ENCODE measurements at places on chromosomes 6 and 20.

GRCh38 chr6:150579611-150580010 is 20.1 kb upstream of the PLEKHG1 start:
- DNase-seq = no peak

- no peak for DNase-seq
Observed at GRCh38 chr6:130113201-130113710, 94.9 kb downstream of the L3MBTL3 start.

- peak; percentile 60 for DNase-seq
Observed at GRCh38 chr6:42978487-42978838, 518 bp downstream of the PEX6 start.

GRCh38 chr6:41353333-41353732 is 17.9 kb downstream of the NCR2 start:
- no peak for DNase-seq

GRCh38 chr6:161115468-161115867 is 123.9 kb downstream of the MAP3K4 start:
- DNase-seq = no peak

DNA sequence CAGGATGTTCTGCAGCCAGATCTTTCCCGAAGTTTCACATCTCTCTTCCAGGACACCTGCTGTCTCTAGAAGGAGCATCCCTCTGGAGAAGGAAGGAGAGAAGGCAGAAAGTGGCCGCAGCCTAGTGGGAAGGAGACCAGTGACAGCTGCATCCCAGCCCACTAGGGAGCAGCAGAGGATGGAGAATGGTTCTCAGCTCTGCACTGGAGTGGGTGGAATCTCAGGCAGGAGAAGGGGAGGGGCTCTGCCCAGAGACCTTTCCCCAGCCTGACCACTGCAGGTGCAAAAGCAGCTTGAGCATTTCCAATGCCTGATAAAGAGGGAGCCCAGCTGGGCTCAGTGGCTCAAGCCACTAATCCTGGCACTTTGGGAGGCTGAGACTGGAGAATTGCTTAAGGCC is 32.3 kb downstream of the NCR2 start:
- DNase-seq = peak; percentile 92

DNA sequence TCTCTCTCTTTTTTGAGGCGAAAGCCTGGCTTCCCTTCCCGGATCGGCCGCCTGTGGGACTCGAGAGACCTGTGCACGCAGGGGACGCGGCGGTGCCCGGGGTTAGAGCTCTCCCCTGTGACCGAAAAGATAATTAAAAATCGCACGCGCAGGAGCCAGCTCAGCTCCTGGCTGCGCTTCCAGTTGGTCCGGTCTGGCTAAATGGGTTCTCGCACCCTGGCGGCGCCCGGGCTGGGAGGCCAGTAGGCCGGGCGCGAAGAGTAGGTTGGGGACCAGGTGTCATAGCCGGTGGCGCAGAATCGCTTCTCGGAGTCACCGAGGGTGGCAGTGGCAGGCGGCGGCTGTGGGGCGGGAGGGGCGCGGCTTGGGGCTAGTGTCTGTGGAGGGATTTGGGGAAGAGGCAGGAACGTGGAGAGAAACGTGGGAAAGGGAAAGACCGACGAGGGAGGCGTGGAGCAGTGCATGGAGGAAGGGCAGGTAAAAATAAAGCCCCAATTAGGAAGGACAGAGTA is 41.9 kb upstream of the SUPT3H start:
- peak; percentile 86 for DNase-seq

DNA sequence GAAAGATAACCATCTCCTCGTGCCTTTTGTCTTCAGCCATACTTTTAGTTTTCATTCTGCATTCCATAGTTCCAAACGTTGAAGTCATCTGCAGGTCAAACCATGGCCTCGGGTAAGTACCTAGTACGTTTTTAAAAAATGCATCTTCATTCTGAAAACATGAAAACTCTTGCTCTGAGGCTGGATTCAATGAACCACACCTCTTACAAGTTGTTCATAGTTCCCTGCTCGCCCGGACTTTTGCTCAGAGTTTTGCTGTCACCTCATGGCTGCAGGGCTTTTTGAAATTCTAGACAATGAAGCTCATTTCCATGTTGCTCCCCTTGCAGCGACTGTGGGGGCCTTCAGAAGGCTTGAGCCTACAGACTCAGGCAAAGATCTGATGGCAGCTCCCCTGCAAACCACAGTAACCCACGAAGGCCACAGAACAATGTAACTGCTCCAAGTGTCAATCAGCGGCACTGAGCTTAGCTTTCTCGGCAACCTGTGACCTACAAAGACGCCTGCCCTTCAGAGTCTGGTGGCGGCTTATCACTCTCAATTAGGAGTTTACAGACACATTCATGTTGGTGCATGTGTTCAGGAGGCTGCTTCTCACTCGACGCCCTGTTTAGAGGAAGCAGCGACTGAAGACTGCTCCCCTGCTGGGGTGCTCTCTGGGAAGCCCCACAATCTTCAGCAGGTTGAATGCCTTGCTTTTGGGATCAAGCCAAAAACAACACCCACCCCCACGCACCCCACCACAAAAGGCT is 61.2 kb downstream of the FOXC1 start:
- DNase-seq = no peak

DNA sequence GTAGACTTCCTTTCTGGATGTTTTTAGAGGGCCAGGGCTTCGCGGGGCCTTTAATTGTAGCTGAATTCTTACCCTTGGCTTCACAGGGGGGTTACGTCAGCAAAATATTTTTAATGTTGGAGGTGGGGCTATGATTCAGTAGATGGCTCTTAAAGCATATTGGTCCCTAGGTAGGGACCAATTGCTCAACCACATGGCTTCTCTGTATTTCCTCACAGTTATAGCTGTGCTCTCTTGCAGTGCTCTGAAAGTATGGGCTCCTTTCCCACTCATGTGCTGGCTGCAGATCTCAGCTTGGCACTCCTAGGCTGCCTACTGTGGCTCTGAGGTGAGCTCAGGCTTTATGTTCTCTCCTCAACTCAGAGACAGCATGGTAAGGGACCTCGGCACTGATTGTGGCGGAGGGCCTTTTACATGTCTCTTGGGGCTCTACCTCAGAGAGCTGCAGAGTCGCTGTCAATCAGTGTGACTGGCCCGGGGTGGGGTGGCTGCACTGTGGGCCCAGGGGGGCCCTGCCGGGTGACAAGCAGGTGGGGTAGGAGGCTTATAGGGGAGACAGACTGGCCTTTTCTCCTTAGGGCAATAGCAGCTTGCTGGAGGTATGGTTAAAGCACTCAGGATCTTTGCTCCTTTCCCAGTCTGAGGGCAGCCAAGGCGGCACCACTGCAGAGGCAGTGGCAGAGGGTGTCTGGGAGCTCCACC is 318.0 kb downstream of the DOK5 start:
- no peak for DNase-seq

GRCh38 chr6:52409499-52409898 is 10.6 kb upstream of the EFHC1 start:
- no peak for DNase-seq

- DNase-seq = peak; percentile 46
Observed at GRCh38 chr6:108123481-108123929, 42.3 kb upstream of the NR2E1 start.

- no peak for DNase-seq
Observed at GRCh38 chr6:145886228-145886956, 71.8 kb upstream of the FBXO30 start.

DNA sequence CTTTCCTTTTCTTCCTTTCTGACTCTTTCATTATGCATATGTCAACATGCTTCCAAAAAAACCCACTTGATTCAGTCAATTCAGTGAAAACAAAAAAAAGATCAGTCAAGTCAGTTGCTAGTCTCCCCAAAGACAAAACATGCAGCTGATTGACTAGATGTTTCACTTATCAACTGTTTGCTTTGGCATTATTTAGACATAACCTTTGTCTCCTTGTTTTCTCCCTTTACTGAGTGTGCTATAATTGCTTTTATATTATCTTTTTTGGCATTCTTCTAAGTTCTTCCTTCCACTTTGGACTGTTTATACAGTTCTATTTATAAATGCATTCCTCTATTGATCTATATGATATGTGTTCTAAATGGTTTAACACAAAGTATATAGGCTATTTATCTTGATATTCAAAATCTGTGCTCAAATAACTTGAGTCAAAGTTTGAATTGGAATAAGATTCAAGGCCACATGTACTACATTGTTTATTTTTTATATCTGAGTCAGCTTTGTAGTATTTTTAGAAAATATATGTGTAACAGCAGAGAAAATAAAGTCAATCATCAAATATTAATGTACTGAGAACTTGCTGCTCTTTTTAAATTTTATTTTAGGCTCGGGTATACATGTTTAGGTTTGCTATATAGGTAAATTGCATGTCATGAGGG is 260.5 kb downstream of the CENPW start:
- no peak for DNase-seq

DNA sequence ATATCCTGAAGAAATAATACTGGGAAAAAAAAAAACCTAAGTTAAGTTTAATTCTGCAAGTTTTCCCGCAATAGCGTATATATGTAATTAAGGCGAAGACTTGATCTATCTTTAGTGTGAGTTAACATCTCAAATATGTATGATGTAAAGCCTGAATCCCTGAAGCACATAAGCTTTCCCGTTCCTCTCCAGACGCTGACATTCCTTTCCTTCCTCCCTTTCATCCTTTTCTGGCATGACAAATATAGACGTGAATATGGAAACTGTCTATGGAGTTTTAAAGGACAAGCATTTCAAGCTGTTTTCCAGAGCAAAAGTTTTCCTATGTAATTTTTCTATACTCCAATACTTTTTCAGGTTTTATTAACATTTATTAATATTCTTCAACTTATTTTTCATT is 637.0 kb downstream of the COL12A1 start:
- no peak for DNase-seq

GRCh38 chr6:21899708-21900107 is 306.2 kb downstream of the SOX4 start:
- DNase-seq = no peak

- no peak for DNase-seq
Observed at GRCh38 chr20:55632592-55632991, 372.7 kb downstream of the CBLN4 start.

- DNase-seq = no peak
Observed at GRCh38 chr6:170446841-170447560, 106.1 kb downstream of the PSMB1 start.

- DNase-seq = peak; percentile 73
Observed at GRCh38 chr6:137705160-137706082, 161.6 kb upstream of the TNFAIP3 start.

- peak; percentile 72 for DNase-seq
Observed at GRCh38 chr6:42104804-42105125, 37.7 kb downstream of the C6orf132 start.

- no peak for DNase-seq
Observed at GRCh38 chr6:164216839-164217238, 802.3 kb downstream of the QKI start.

GRCh38 chr6:55100686-55101085 is 73.6 kb upstream of the HCRTR2 start:
- DNase-seq = no peak

DNA sequence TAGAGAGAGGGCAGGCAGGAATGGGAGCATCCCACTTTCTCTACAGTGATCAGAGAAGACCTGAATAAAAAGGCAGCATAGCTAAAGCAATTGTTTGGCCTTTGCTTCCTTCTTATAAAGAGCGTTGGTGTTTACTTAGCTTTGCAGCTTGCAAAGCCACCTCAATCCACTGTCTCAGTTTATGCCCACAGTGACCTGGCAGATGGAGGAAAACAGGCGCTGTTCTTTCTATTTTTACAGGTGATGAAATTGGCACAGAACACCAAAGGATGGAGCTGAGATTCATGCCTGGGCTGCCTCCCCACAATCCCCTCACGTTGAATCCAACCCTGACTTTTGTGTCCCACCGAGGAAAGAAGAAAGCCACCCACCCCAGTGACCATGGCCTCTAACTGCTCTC is 130.5 kb downstream of the TTLL2 start:
- no peak for DNase-seq

DNA sequence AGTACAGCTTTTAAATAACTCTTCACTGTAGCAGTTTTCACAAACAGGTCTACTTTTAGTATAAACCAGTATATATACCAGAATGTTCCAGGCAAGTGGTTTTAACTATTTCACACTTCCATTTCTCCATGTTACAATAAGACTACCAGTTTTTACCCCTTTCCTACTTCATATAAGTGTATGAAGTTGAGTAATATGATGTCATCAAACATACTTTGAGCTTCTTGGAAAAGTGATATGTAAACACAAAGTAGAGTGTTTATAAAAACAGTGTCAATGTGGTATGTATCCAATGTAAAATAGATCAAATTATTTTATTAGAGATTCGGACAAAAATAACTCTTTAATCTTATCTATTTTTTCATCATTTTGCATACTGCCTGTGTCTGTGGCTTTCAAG is 2.5 kb upstream of the PAQR8 start:
- DNase-seq = no peak

DNA sequence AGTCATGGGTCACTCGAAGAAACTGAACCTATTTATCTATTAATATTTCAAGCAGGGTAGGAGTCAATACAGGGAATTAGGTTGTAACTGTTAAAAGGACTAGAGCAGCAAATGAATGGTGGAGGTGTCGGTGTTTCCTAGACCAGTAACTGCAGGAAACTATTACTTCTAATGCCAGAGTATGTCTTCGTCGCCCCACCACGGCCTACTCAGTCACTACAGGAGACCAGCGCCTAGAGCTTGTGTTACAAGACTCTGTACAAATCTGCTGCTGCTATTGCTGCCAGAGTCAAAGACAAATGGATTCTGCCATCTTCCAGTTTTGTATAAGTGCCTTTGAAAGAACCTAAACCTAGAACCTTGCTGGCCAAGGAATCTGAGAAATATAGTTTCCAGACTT is 343.9 kb downstream of the SOX4 start:
- peak; percentile 49 for DNase-seq

GRCh38 chr6:89506716-89507617 is 74.0 kb downstream of the ANKRD6 start:
- no peak for DNase-seq

- no peak for DNase-seq
Observed at GRCh38 chr6:42226645-42227143, 9.0 kb upstream of the MRPS10 start.

DNA sequence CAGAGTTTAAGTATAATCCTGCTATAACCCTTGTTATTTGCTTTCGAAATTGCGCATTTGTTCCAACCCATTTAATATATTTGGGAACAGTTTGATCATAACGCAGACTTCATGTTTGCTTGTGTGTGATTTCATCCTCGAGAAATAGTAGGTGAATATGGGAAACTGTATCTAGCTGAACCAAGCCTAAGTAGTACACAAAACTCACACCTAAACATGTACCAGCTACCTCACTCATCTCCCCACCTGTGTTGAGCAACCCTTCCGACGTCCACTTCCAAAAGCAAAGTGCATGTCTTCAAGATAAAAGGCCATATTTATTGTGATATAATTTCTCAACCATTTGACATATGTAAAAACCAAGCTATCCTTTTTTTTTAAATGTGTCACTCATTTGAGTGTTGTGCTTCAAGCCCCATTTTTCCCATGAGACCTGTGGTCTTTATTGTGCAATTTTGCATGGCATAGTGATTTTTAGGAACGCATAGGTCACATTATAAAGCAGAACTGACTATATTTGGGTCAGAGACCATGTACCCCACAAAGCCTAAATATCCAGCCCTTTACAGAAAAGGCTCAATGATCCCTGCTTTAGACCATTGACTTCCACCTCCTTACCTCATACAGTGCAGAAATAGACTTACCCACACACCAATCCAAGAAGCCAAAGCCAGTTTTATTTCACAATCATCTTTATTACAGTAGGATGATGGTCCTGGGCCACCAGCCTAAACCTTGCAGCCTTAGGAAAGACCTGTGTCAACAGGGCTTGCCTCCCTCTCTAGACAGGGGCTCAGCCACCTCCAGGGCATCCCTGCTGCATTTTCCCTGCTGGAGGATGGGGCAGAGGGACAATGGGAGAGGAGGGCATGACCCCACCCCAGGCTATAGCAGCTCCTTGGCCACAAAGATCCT is 7.1 kb downstream of the CCND3 start:
- no peak for DNase-seq
